ENCODE measurements at places on chromosomes 12 and 14.

- no peak for DNase-seq
These were observed 2.6 kb upstream of the KRT18 start for GRCh38 chr12:52946334-52946733.

DNA sequence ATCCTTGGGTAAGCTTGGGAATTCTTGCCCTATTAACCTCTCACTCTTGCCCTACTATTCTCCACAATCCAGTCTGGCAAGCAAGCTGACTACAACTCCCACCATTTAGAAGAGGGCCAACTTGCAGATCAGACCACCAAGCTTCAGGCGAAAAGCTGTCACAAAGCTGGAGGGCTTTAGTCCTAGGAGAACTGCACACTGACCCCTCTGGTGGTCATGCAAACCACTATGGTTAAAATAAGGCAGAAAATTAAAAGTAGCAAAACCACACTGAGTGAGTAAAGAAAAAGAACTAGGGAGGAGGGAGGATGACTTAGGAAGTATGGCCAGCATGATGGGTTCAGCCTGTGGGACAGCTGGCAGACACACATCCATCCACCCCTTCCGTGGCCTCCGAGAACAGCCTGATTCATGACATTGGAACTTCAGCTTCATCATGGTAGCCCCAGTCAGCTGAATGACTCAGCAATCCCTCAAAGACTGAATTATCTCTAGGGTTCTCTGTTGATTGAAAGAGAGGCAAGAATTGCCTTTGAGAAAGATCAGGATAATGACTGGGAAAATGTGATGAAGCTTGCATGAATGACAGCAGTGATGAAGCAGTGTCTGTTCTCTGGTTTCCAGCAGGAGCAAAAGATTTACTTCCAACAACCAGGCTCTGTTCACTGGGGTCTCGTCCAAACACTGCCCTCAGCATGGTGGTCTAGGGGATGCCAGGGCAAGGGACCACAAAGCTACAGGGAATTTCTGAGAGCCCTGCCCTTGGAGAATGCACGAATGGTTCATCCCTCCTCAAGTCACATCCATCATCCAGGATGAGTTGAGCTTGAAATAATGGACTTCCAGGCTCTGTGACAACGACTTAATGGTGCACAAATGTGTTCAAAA, 24.4 kb downstream of the PITPNM2 start:
- DNase-seq = no peak

GRCh38 chr14:36021591-36022320, 154.8 kb downstream of the PTCSC3 start:
- no peak for DNase-seq

- DNase-seq = no peak
These were observed 2.4 kb downstream of the SLC17A8 start for GRCh38 chr12:100359248-100359647.

GRCh38 chr14:99026471-99026870, 245.5 kb downstream of the BCL11B start:
- DNase-seq = peak; percentile 17

DNA sequence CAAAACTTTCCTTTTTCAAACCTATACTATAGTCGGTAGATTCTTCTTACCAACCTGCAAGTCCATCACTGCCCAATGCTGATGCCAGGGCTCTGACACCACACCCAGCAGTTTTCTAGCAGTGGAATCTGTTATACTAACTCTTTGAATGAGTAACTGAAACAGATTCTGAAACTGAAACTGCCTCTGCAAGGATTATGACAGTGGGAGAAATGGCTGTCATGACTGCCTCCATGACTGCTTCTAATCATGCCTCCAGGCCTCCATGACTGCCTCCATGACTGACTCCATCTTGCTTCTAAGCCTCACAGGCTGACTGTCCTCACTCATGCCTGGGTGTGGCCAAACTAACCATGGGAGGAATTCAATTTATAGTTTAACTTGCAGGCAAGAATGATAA, 29.4 kb upstream of the OXA1L start:
- no peak for DNase-seq

DNA sequence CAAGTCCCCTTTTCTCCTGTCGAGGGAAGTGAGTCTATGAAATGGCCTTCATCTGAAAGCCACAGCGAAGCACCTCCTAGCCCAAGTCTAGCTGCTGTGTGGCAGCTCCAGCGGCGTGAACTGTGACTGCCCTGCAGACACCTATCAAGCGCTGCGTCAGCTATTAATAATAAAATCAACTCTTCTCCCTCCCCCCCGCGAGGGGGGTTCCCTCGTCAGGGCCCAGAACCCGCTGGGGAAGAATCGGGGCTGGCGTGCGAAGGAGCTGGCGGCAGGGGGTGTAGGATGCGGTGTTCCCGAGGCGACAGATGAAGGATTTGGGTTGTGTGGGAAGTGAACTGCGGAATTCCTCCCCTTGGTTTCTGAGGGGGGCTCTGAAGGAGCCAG, 662 bp upstream of the ATP2A2 start:
- DNase-seq = peak; percentile 36

DNA sequence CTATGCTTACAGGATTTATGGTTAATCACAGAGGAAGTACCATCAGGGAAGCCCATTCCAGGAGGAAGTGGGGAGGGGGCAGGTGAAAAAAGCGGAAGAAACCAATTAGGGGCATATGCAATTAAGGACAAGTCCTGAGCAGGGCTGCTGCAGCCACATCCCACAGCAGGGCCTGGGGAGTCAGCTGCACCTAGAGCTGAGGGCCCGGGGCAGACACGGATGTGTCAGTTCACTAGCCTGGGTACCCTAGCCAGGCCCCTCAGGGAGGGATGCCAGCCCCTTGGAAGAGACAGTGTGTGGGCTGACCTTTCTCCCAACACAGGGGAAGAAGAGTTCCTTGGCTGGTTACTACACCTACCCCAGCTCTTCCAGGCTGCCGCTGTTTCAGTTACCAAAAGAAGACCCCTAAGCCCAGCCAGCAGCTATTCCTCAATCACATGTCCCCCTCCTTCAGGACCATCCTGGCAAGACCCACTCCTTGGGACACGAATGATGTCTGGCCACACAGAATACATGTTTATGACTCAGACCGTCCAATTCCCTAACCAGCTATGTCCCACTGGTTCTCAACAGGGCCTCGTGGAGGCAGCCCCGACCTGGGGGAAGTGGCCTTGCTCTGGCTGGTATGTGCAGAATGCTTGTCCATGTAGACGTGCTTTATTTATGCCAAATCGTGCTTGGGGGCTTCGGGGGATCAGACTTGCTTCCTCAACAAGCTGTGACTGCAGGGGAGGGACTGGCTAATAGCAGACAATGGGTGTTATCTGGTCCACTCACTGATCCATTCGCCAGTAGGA, 133.7 kb upstream of the RTL1 start:
- DNase-seq = no peak

DNA sequence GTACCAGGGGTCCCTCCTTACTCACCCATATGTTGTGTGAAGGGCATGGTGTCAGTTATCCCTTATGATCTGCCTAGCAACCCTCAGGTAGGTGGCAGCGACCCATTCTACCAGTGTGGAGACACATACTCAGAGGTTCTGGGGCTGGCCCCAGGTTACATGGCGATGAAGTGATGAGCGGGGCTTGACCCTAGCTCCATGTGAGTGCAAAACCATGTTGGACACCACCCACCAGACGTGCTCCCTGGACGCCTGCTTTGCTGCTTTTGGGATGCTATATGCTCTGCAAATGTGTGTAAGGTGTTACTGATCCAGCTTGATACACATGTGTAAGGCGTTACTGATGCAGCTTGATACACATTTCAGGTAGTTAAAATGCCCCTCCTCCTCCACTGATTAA, 33.3 kb downstream of the EP400 start:
- no peak for DNase-seq

GRCh38 chr14:26738571-26738970, 140.7 kb upstream of the NOVA1 start:
- peak; percentile 16 for DNase-seq

DNA sequence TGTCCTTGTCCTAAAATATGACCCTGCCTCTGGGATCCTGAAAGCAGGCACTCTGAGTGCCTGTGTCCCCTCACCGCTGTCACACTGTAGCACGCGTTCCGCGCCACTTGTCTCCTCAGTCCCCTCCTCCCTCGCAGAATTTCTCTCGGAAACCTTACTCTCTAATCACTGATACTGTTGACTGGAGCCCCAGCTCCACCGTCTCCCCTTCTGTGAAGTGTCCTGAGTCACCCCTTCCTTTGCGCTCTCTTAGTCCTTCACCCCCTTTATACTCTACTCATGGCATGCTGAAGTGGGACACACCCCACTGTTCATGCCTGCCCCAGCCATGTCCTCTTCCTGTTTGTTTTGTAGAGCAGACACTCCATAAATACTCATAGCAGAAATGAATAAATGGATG, 104.7 kb downstream of the ZNF664 start:
- DNase-seq = no peak

GRCh38 chr12:64057706-64058105, 164.4 kb downstream of the KICS2 start:
- DNase-seq = no peak

- DNase-seq = peak; percentile 69
These were observed 949 bp downstream of the PLBD2 start for GRCh38 chr12:113359133-113359938.

Data from NCI-H1694 (cell line).